ENCODE measurements at places on chromosomes 13 and 19. TPM values are rescaled to one million over a fixed set of nuclear protein-coding genes. Genes with fewer than 3 reads are reported as not detected.

LILRA6 gene
- not detected for total RNA-seq

PRR22 gene
- 2.5 TPM for total RNA-seq

LYPD3 gene
- total RNA-seq, result 0.36 TPM

R3HDM4 gene
- total RNA-seq, result 41.8 TPM

ZNF560 gene
- total RNA-seq, result not detected

SMIM24 gene
- 1.4 TPM for total RNA-seq

LRP3 gene
- 49.7 TPM for total RNA-seq

PLA2G4C gene
- total RNA-seq, result 11.0 TPM

DIAPH3 gene
- total RNA-seq, result 8.0 TPM

KLK14 gene
- total RNA-seq, result 0.68 TPM

ZNF439 gene
- not detected for total RNA-seq

ANO8 gene
- 1.6 TPM for total RNA-seq

PTPRH gene
- total RNA-seq, result 5.8 TPM

APOC4 gene
- total RNA-seq, result not detected

FAM98C gene
- total RNA-seq, result 29.0 TPM

CAPN12 gene
- total RNA-seq, result 6.0 TPM

PTPRS gene
- total RNA-seq, result 30.1 TPM

LIN37 gene
- 22.8 TPM for total RNA-seq

POP4 gene
- total RNA-seq, result 194 TPM

TMEM238 gene
- total RNA-seq, result 14.6 TPM

MADCAM1 gene
- 0.40 TPM for total RNA-seq

ZNF541 gene
- not detected for total RNA-seq

GPR183 gene
- not detected for total RNA-seq

FBXO17 gene
- 86.0 TPM for total RNA-seq

TLE2 gene
- 2.7 TPM for total RNA-seq

CACNG8 gene
- total RNA-seq, result 1.1 TPM

ZNF492 gene
- total RNA-seq, result not detected

HSH2D gene
- total RNA-seq, result not detected

TTYH1 gene
- total RNA-seq, result not detected

KLK4 gene
- 0.41 TPM for total RNA-seq

ZNF414 gene
- total RNA-seq, result 14.2 TPM

MATK gene
- 1.2 TPM for total RNA-seq

ZNF556 gene
- not detected for total RNA-seq

RASAL3 gene
- total RNA-seq, result not detected

DCT gene
- not detected for total RNA-seq

CYP4F3 gene
- total RNA-seq, result 3.0 TPM

SLC6A16 gene
- 1.3 TPM for total RNA-seq

TNNT1 gene
- 96.6 TPM for total RNA-seq

ZSCAN22 gene
- total RNA-seq, result 1.7 TPM

PNMA8A gene
- total RNA-seq, result 10.8 TPM

Measured in A549 treated with ZK216348 at 1 μM for 4 hours (cell line).